ENCODE measurements at places on chromosomes 6 and 20. TPM values are rescaled to one million over a fixed set of nuclear protein-coding genes. Genes with fewer than 3 reads are reported as not detected.

DNA sequence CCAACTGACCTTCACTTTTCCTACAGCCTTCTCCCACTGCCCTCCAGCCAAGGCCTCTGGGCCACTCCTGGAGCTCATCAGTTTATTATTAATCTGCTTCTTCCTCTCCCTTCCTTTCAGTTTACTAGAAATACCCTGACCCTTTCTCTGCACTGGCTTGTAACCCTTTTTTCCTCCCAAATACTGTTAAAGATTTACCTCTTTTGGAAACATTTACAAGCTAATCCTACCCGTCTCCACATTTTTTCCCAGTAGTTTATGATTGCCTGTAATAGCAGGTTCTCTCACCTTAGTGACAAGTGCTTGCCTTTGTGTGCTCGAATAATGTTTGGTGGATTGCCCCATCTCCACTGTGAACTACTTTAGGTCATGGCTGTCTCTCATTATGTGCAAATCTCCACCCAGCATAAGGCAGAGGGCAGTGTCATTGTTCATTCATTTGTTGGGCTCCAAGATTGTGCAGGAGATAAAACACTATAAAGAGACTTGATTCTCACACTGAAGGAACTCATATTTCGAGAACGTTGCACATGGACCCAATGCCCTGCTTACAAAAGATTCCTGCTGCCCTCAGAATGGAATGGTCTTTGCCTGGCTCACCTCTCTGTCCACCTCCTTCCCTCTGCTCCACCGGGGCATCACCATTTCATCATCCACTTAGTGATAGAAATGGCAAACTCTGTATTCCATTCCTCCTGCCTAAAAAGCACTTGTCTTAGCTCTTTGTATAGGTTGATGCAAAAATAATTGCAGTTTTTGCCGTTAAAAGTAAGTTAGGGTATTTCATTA lies 491.1 kb downstream of the UTRN start:
- DNase-seq = no peak

GRCh38 chr6:117955684-117956256 lies 48.7 kb downstream of the SLC35F1 start:
- no peak for DNase-seq

DNA sequence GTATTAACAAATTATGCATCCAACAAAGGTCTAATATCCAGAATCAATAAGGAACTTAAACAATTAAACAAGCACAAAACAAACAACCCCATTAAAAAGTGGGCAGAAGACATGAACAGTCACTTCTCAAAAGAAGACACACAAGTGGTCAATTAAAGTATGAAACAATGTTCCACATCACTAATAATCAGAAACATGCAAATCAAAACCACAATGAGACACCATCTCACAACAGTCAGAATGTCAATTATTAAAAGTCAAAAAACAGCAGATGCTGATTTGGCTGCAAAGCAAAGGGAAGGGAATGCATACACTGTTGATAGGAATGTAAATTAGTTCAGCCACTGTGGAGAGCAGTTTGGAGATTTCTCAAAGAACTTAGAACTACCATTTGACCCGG lies 129.3 kb downstream of the PFDN4 start:
- DNase-seq = no peak

DNA sequence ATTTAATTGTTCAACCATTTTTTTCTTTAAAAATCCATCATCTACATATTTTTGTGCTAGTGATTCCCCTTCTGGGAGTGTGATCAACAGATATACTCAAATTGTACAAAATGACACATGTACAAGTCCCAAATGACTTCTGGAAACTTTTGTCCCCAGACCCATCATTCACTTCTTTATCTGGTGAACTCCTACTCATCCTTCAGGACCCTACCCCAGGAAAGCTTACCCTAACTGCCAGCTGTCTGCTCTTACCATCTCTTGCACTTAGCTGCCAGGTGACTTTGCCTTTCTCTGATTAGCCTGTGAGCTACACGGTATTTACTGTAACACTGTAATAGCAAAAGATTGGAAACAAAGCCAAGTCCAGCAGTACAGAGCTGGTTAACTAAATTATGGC lies 55.3 kb downstream of the JPH2 start:
- no peak for DNase-seq

DNA sequence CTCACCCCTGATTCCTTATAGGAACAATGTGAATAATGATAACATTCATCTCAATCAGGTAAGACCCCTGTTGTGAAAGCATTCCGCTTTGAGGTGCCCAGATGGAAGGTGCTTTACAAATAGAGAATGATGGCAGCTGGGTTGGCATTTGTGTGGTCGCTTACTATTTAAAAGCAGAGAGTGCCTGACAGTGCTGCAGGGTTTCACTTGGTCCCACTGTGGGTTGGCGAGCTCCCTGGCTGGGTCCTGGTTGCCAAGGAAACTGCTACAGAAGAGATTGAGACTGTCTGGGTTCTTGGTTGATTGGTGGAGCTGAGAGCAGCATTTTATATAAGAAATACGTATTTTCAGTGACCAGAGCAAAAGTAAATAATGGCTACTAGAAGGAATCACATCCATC lies 207.2 kb upstream of the KCNQ5 start:
- DNase-seq = no peak

Gene MEI4
- not detected for total RNA-seq

Gene RAD21L1
- total RNA-seq = 0.88 TPM

DNA sequence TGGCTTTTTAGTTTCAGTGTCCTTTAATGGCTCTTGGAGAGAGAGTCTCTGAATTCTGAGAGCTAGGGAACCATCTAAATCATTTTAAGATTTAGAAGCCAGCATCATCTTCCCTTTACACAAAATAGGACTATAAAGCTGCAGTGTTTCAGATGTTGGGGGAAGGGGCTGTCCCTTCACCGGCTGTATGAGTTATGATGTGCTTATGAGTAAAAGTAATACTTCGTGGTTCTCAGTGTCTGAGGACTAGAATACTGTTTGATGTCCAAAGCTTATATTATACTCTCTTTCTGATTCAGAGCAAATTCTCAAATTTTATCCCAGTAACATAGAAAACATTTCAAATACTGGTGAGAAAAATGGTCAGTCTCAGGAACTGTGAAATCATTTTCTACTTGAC lies 63.5 kb upstream of the FAM8A1 start:
- DNase-seq = no peak

DNA sequence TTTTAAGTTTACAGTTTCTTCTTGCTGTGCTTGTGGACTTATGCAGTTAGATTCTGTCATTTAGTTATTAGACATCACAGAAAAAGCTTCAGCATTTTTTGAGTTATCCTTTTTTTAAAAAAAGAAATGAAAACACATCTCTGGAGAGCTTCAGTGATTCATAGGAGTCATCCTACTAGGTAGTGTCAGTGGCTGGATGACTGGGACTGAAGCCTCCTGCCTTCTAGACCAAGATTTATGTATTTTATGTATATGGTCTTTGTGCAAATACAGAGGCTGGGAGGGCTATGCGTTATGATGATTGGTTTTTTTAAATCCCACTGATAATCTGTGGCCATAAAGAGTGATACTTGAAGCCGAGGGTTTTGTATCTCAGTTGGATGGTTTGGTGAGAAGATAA lies 125.9 kb upstream of the JAG1 start:
- DNase-seq = no peak

- no peak for DNase-seq
These were observed 2.8 kb upstream of the LIME1 start for GRCh38 chr20:63733579-63734081.

Gene RNF39
- not detected for total RNA-seq

DNA sequence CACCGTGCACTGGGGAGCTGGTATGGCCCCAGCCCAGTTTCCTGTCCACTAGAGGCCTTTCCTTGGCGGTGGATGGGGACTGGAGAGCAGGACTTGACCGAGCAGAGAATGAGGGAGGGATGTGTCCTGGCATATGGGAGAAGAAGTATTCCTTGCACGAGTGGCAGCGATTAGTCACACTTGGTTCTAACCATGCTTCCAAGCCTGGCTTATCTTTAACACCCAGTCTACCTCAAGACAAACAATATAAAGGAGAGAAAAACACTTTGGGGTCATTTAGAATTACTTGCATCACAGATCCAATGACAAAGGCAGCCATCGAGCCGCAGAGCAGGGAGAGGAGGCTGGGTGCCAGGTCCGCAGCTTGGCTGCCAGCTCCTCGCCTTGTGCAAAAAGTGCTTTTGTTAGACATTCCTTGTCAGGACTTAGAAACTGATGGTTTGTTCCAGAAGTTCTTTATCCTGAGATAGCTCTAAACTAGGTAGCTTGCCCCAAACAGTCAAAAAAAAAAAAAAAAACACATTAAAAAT lies 214.9 kb upstream of the GMDS start:
- no peak for DNase-seq

- DNase-seq = no peak
These were observed 244.9 kb upstream of the SOX4 start for GRCh38 chr6:21348504-21349195.

DNA sequence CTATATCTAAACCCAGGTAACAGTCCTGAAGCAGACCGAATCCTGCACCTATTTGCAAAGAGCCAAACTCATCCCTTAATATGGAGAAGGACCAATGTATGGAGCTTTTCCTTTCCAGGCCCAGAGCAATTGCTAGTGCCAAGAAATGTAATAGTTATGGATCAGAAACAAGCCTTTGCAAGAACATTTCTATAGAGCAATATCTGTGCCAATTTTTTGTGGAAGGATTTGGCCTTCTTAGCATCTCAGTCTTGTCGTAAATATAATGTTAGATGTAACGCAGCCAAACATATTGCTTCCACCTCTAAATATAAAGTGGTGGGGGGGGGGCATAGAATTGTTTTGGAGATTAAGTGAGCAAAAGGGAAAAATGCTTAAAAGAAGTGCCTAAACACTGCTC lies 2.7 kb downstream of the KIAA0408 start:
- no peak for DNase-seq

Gene CDH22
- not detected for total RNA-seq

- no peak for DNase-seq
These were observed 4.2 kb downstream of the STMN3 start for GRCh38 chr20:63648895-63649589.

DNA sequence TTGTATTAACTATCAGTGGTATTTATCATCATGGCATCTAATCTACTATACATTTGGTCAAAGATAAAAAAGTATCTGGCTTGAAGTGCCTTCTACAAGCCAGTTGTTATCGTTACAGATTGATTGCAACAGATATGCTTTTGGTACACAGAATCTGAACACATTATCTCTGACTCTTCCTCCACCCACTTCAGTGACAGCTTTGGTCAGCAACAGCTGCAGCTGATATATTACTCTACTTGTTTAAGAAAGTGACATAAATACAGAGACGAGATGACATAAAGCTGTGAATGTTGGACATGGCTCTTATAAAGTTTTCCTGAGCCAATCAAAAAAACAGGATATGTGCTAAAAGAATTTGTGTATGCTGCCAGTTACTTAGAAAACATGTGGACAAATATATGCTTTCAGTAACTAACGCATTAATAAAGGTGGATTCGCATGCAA lies 77.6 kb downstream of the HIVEP2 start:
- DNase-seq = no peak

GRCh38 chr20:4021906-4022305 lies 6.5 kb upstream of the RNF24 start:
- no peak for DNase-seq

- DNase-seq = no peak
These were observed 52.3 kb downstream of the HBS1L start for GRCh38 chr6:135002229-135002844.

DNA sequence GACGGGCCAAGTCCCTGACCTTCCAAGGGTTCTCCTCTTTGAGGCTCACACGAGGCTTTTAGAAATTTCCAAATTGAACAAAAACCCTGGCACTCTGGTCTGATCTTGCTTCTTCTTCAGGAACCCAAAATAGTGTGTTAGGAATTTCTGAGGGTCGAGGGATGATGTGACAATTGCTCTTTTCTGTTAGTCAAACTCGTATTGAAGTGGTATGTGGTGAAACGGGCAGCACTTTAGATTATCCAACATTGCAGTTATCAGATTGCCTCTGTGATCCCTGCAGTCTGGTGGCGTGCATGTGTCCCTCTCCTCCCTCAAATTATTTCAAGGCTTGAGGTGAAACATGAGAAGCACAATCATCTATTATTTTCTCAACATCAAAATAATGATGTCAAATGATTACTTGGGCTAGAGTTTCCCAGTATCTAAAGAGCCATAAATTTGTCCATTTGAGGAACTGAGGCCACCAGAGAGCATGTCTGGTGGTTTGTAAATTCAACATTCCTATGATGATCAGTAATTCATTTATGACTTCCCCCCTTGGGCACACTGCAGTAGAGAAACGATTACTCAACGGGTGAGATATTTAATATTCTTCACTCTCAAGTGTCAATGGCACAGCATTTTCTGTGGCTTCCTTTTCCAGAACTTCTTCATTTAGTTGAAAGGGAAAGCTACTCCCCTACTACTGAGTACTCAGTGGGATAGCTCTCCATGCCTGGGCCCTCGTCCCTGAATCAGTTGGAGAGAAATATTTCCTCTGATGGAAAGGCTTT lies 308.6 kb upstream of the MAP3K7 start:
- DNase-seq = no peak

Gene MCHR2
- total RNA-seq = not detected

Gene NRN1
- total RNA-seq = 0.13 TPM

- DNase-seq = no peak
These were observed 8.1 kb upstream of the OCSTAMP start for GRCh38 chr20:46558511-46558959.

Gene COQ3
- total RNA-seq = 5.0 TPM

DNA sequence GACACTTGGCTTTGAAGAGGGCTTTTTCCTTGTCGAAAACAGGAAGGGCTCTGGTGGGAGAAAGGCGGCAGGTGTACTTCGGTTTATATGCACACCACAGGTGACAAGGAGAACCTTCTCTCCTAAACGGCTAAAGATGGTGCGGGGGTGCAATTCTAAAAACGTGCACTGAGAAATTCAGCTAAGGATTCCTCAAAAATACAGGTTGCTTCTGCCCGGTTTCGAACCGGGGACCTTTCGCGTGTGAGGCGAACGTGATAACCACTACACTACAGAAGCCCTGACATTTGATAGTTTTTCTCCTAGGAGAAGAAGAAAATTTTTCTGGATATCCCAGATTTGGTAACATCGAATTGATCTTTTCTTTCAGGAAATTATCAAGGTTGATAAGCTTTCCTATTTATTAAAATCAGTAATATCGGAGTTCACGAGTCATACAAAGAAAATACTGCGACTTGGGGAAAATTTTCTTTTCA lies 32.0 kb downstream of the POM121L2 start:
- no peak for DNase-seq

Gene FERMT1
- total RNA-seq = not detected

All from T-cell (primary cell).